Prostate gland (tissue), 2 donors: ENCODE measurements at places on chromosomes 5 and 9. TPM values are rescaled to one million over a fixed set of nuclear protein-coding genes. Genes with fewer than 3 reads are reported as not detected.

Gene TRIP13
- 1.8 TPM for total RNA-seq

DNA sequence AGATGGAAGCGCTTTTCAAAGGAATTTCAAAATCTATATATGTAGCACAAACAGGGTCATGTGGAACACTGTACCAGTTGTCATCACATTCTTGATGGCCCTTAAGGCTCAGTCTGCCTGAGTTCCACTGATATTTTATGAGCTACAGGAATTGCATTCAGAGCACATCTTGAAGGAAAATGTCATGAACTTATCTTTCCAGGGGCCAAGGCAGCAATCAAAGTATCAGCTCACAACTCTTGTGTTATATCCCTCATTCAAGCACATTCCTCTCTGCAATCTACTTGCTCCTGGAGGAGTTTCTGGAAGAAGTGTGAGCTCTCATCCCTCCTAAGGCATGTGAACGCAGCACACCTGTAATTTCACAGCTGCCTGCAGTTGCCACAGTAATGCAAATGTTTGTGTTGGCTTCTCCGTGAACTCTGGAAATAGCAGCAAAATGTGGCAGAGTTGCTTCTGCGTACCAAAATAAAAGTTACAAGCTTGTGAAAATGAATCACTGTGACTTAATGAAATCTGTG, 89.7 kb upstream of the EQTN start:
- H3K4me1 ChIP-seq, result no peaks in the 10 kb centered on the region
- no peak overlapping the region for H3K4me3 ChIP-seq
- H3K36me3 ChIP-seq, result no peaks in the 10 kb centered on the region
- no peaks in the 10 kb centered on the region for H3K27me3 ChIP-seq

Gene CCDC171
- 2.0 TPM for total RNA-seq

Gene RMRP
- total RNA-seq, result 13,864 TPM

Gene TRMT10B
- 19.6 TPM for total RNA-seq

Gene FRMD3
- 3.4 TPM for total RNA-seq

Gene UAP1L1
- total RNA-seq, result 8.2 TPM

Gene HINT1
- 121 TPM for total RNA-seq

DNA sequence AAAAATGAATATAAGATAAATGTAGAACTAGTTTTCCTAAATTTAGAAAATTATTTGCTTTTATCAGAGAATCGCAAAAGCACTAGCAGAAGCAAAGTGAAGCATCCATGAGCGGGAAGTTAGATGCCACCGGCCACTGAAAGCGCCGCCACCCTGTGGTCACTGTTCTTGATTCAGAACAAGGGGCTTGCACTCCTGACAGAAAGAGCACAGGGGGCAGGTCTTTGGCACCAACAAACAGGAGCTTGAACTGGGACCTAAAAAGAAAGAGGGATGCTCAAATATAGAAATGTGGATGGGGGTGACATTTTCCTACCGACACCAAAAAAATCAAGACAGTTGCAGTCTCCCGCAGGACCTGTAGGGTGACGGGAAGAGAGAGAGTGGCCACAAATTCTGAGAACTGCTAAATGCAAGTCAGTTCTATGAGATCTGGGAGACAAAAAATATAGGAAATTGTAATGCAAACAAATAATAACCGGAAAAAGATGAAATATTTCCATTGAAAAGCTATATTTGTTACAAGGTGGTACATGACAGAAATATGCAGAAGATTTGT, 144.3 kb downstream of the CDH12 start:
- no peak overlapping the region for H3K27ac ChIP-seq
- no peak for DNase-seq
- no peaks in the 10 kb centered on the region for H3K27me3 ChIP-seq
- no peak overlapping the region for H3K4me3 ChIP-seq

- no peak overlapping the region for H3K27ac ChIP-seq
- no peak for DNase-seq
- H3K27me3 ChIP-seq, result peaks cover 3% of the 10 kb centered on the region
- H3K4me1 ChIP-seq, result no peaks in the 10 kb centered on the region
- no peaks in the 10 kb centered on the region for H3K36me3 ChIP-seq
These were observed 77.0 kb downstream of the C5orf15 start for GRCh38 chr5:133891390-133891789.

DNA sequence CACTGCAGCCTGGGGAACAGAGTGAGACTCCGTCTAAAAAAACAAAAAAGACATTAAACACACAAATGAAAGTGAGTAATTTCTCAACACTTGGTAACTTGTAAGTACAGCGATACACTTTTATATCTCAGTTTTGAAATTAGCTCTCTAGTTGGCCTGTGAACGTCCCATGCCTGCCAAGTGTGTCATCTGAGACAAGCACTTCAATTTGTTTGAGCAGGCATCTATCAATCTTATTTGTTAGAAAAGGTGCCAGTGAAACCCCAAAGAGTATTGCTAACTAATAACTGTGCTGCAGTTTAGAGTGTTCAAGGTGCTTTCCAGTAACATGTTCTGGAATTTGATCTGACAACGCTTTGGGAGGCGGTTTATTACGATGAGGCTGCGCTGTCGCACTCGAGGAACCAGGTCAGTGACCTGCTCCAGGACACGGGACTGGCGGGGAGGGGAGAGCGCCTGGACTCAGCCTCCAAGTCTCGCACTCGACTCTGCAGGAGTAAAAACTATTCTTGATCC, 1.1 kb upstream of the SPIN1 start:
- H3K4me3 ChIP-seq, result peak overlapping the region; percentile 91
- DNase-seq, result peak; percentile 33
- no peaks in the 10 kb centered on the region for H3K36me3 ChIP-seq
- H3K4me1 ChIP-seq, result no peaks in the 10 kb centered on the region
- no peaks in the 10 kb centered on the region for H3K27me3 ChIP-seq

- H3K4me1 ChIP-seq, result no peaks in the 10 kb centered on the region
- H3K4me3 ChIP-seq, result no peak overlapping the region
- no peaks in the 10 kb centered on the region for H3K27me3 ChIP-seq
- no peaks in the 10 kb centered on the region for H3K36me3 ChIP-seq
- no peak for DNase-seq
- H3K27ac ChIP-seq, result no peak overlapping the region
These were observed 44.1 kb downstream of the ADGRV1 start for GRCh38 chr5:90602681-90603080.

Gene PCDHB16
- total RNA-seq, result 4.4 TPM

DNA sequence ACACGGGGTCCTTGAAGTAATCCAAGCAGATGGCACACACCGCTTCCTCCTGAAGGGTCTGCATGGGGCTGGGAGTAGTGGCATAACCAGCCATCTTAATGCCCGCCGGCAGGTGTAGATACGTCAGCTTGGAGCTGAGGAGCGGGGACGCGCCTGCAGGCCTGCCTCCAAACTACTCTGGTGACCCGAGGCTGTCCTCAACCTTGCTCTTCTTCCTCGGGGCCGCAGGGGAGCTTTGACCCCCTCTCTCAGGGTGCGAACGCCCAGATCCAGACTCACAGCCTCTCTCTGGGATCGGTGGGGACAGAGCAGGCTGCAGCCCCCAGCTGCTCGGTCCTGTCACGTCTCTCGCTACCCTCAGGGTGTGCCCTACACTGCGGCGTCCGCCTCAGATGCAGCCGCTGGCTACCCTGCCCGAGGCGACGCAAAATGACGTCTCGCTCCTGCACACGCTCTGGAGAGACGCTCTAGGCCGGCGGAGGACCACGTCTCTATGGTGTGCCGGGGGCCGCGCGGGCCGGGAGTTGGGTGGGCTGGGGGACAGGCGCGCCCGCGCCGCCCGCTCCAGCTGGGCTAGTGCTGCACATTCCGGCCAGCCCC, at the start of gene TRIM52:
TSS of gene TRIM52 (minus strand) at position 424 of the 600 bp plus-strand sequence. CDS start at position 94, 330 bp downstream.
- no peaks in the 10 kb centered on the region for H3K36me3 ChIP-seq
- peak within 1 kb of the TSS; percentile 99 for H3K27ac ChIP-seq
- peak within 1 kb of the TSS; percentile 86 for H3K4me3 ChIP-seq
- DNase-seq, result peak; percentile 89
- peaks cover 6% of the 10 kb centered on the region for H3K4me1 ChIP-seq
- no peaks in the 10 kb centered on the region for H3K27me3 ChIP-seq
